ENCODE measurements at places on chromosomes 3 and 15. TPM values are rescaled to one million over a fixed set of nuclear protein-coding genes. Genes with fewer than 3 reads are reported as not detected.
A peak's percentile ranks its signal among the peaks of the same experiment; 100 is the strongest.

DNA sequence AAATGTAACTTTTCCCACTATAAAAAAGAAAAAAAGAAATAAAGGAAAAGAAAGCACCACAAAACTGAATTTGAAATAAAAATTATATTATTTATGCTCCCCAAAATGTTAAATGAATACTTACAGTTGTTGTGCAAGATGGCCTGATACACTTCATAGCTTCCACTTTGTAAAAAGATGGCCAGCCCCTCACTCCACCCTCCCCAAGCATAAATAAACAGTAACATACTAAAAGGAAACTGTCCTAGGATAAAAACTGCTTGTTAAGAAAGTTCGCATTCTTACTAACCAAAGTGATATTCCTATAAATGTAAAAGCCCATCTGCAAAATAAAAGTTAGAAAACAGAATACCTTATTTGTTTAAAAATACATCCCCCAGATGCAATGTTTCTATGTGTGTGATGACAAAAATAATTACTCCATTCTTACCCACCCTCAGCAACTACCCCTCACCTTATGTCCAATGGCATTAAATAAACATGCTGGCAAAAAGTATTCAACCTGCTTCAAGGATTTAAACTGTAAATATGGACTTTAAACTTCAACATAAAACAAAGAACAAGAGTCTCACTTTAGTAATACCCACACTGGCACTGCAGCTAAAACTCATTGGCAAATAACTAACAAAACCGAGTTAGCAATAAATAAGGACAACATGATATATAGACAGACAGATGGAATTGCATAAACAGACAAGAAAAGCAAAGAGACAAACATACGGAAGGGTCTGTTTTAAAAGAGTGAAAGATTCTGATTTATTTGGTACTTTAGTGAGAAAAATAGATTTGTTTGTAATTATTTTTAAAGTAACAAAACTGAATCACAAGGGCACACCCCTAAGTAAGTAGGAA lies 47.7 kb downstream of the ZBTB20 start:
- peak; percentile 20 for DNase-seq

GRCh38 chr3:128226186-128226725 lies 73.0 kb downstream of the EEFSEC start:
- no peak for DNase-seq

DNA sequence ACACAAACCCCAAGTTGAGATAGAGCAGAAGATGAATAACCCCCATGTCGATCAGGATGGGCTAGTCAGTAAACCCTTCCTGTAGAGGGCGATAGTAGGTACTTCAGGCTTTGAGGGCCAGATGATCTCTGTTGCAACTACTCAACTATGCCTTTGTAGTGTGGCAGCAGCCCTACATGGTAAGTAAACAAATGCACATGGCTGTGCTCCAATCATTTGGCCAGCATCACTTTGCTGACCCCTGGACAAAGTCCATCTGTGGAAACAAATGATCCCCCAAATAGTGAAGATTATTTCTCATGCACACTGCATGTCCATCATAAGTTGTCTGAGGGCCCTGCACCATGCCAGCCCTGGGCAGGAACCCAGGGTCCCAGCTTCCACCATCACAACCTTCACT lies 402.2 kb upstream of the PROK2 start:
- DNase-seq: no peak

DNA sequence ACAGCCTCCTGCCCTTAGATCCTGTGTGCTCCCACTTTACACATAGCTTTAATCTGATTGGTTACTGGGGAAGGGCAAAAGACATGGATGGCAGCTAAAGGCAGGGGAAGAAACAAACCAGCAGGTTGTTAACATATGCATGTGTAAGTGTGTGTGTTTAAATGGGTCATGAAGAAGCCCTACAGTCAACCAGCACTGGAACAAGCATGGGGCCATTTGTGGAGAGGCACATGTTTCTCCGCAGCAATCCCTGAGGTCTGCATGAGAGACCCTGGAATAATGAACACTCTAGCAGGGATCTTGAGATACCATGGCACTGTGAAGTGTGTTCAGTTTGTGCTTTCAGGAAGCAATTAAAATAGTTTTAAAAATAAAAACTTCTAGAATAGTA lies 6.0 kb downstream of the KLF13 start:
- no peak for DNase-seq

DNA sequence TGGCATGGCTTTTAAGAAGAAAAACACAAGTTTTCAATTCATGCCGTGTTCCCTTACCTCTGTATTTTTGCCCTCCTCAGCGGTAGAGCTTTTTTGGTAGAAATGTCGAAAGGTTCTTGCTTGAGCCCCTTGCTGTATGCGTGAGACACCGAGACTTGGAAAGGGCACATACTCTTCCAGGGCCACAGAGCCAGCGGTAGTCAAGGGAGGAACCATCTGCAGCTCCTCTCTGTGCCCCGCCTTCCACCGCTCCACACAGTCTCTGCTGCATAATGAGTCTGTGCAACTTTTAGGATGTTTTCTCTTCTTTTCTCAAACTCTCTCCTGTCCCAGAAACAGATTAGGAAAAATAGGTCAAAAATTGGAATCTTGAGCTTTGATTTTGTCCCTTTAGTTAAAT lies 77.5 kb downstream of the LPP start:
- no peak for DNase-seq

GRCh38 chr15:57082054-57082728 lies 163.7 kb downstream of the TCF12 start:
- no peak for DNase-seq

GRCh38 chr3:55327131-55327920 lies 159.8 kb downstream of the WNT5A start:
- no peak for DNase-seq

DNA sequence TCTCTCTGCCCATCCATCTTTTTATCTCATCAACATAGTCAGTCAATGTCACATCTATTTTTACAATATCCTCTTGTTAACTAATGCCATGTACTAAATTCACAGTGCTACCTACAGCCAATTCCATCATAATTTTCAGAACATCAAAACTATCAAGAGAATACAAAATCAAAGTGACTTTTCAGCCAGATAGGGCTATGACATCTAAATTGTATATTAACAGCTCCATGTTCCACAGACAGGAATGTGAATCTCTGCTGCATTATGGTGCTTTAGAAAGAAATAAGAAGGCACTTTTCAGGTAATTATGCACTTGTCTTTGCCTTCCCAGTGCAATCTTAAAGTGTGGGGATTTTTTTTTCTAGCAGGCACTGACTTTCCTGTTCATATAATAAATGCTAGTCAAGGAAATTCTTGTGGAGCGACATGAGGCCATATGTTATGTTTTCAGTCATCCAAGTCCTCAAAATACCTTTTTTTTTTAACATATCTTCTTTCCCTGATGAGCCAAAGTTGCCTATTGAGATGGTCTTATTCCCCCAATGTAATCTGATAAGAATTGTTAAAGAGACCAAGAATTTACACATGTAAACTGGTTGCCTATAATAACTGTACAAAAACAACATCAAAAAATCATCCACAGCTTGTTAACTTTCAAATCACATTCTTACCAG lies 252.0 kb upstream of the CNTN3 start:
- no peak for DNase-seq

DNA sequence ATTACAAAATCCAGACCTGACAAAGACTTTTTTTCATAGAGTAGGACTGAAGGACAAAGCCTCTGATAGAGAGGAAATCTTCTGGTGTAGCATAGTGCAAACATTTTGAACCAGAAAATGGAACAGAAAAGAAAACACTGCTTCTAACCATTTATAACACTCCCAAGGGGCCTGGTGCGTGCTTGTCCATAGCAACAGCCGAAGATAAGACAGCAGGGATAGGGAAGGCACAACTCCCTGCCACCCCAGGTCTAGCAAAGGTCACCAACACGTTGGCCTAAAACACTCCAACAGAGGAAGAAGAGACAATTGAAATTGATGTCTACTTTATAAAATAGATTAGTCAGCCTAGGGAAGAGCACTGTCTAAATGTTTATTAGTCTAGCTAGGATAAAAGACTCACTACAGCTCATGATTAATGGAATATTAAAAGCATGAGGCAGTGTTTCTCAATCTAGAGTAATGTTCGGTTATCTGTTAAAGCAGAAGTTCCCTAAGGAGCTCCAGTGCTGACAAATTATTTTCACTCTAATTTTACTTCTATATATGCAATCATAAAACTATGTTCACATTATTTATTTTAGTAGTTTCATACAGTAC lies 145.2 kb downstream of the P3H2 start:
- no peak for DNase-seq

DNA sequence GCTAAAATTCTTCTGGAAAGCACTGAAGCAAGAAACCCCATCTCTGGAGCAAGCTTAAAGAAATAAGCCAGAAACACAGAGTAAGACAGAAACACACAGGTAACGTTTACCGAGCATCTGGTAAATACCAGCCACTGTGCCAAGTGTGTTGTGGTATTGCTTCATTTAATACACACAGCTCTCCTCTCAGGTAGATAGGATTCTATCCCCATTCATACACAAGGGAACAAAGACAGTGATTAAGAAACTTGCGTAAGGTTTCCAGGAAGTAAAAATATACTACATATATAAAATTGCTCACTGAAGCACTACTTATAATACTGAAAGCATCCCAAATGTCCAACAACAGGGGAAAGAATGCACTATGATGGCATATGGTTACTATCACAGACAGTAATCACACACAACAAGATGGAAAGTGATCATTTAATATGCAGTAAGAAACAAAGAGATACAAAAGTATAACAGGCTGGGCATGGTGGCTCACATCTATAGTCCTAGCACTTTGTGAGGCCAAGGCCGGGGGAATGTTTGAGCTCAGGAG lies 27.5 kb downstream of the TAMM41 start:
- no peak for DNase-seq

DNA sequence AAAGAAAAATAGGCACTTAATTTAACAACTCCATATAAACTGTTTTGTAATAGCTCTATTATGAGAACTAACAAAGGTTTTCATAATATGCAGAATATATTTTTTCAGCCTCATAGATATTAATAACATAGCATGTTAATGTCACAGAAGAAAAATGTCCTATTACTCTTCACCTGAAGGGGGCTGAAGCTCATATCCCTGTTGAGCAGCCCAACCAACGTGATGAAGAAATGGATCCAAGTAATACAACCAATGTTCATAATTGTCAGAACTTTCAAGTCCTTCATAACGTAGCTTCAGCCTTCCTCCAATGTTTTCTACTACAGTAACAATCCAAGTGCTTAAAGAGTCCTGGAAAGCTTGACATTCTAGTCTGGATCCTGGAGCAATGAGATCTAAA lies 34.5 kb upstream of the STIMATE start:
- DNase-seq: no peak

DNA sequence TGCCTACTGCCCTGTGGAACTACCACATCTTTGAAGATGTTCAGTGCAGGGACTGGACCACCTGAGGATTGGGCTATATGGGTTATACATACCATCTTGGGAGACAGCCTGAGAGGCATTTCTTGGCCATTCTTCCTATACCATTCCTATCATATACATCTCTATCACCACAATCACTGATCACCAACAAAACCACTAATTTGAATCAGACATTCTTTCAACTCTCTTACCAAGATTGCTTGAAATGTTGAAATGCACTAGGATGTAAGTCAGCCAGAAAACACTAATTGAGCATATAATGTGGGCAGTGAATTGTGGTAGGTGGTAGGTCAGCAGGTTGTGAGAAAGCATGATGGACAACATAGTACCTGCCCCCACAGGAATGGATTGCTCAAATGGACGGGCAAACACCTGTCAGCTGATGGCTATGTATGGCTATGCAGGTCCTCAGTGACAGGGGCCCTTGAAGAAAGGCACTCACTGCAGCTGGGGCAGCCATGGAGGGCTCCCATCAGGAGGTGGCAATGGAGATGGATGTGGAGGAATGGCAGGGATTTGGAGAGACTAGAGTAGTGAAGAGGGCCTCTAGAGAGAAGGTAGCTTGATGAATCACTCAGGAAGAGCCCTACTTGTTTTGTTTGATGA lies 49.1 kb downstream of the AMOTL2 start:
- DNase-seq: no peak

DNA sequence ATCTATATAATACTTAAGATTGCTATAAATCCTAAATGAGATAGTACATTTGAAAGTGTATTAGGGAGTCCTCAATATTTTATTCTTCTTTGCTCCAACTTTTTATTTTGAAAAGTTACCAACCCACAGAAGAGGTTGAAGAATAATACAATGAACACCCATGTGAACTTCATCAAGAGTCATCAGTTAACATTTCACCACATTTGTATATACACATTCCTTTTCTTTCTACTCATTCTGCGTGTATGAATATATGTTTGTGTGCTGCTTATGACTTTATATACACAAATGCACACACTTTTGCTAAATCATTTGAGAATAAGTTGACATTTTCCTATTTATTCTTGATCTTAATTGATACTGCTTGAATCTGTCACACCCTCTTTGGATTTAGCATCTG lies 193.3 kb upstream of the CGNL1 start:
- no peak for DNase-seq

- DNase-seq: no peak
Measured at GRCh38 chr3:14154276-14154675, 24.1 kb downstream of the XPC start.

DNA sequence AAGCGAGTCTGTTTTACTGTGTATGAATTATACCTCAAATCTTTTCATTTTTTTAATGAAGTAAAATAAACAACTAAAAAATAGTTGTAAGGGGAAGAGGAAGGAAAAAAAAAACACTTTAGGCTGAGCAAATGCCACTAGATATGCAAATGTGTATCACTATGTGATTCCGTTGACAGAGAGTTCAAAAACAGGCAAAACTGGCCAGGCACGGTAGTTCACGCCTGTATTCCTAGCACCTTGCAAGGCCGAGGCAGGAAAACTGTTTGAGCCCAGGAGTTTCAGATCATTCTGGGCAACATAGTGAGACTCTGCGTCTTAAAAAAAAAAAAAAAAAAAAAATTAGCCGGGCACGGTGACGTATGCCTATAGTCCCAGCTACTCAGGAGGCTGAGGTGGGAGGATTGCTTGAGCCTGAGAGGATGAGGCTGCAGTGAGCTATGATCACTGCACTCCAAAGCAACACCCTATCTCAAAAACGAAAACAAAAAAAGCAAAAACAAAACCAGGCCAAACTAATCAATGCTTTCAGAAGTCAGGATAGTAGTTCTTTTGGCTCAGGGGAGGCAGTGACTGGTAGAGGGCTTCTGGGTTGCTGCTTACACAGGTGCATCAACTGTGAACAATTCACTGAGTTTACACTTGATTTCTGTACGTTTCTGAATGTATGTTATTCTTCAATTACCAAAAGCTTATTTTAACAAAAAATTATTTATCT lies 7.4 kb downstream of the PRC1 start:
- no peak for DNase-seq

DNA sequence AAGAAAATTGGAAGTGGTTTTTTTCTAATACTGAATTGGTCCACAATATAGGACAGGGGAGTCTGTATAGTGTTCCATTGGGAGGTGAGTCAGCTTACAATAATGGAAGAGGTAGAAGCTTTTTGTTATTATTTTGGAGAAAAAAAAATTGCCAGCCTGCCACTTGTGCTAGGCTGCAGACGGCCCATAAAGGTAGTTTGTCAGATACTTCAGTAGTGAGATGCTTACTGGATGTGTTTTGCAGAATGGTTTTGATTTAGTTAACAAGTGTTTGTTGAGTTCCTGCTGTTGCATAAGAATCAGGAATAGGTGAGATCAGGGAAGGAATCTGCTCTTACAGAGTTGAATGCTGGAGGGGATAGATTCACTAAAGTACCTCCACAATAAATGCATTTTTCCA lies 1.0 kb downstream of the DTWD1 start:
- no peak for DNase-seq

HIGD2B gene
- 0.09 TPM for polyA plus RNA-seq

MORC1 gene
- polyA plus RNA-seq: 0.42 TPM

NAA80 gene
- 8.8 TPM for polyA plus RNA-seq

ZPLD1 gene
- polyA plus RNA-seq: 0.49 TPM

TXNRD3 gene
- polyA plus RNA-seq: 18.3 TPM

SPINT1 gene
- 78.0 TPM for polyA plus RNA-seq

MEX3B gene
- 15.9 TPM for polyA plus RNA-seq

ZCWPW2 gene
- polyA plus RNA-seq: 1.7 TPM

All from left renal cortex interstitium (tissue), 4 donors.